ENCODE measurements at places on chromosomes 3 and 15.

- no peak for DNase-seq
Observed at GRCh38 chr15:69722924-69723323, 270.3 kb downstream of the RPLP1 start.

GRCh38 chr3:25658836-25659235 is 5.9 kb downstream of the TOP2B start:
- DNase-seq: no peak

GRCh38 chr15:74957476-74958035 is 984 bp upstream of the RPP25 start:
- DNase-seq: no peak

GRCh38 chr3:62261121-62261520 is 112.2 kb downstream of the FEZF2 start:
- no peak for DNase-seq

GRCh38 chr15:36645106-36645505 is 65.7 kb downstream of the CDIN1 start:
- no peak for DNase-seq

- no peak for DNase-seq
Observed at GRCh38 chr3:106204160-106204868, 335.5 kb upstream of the CBLB start.
